ENCODE measurements at places on chromosomes 6 and 20.

GRCh38 chr20:32316667-32317066, 39.2 kb downstream of the KIF3B start:
- peaks cover 62% of the 10 kb centered on the region for H3K36me3 ChIP-seq
- no peak overlapping the region for H3K4me3 ChIP-seq
- no peaks in the 10 kb centered on the region for H3K27me3 ChIP-seq
- peaks cover 9% of the 10 kb centered on the region for H3K4me1 ChIP-seq
- peak overlapping the region; percentile 51 for H3K27ac ChIP-seq

- no peak overlapping the region for H3K4me3 ChIP-seq
- no peak overlapping the region for H3K27ac ChIP-seq
These were observed 18.4 kb downstream of the NUDT3 start for GRCh38 chr6:34374069-34374468.

GRCh38 chr6:141426400-141426980, 706.2 kb upstream of the GJE1 start:
- DNase-seq = no peak
- H3K27ac ChIP-seq = no peak overlapping the region
- H3K4me1 ChIP-seq = no peaks in the 10 kb centered on the region
- peaks cover 3% of the 10 kb centered on the region for H3K27me3 ChIP-seq
- H3K36me3 ChIP-seq = peaks cover 12% of the 10 kb centered on the region

DNA sequence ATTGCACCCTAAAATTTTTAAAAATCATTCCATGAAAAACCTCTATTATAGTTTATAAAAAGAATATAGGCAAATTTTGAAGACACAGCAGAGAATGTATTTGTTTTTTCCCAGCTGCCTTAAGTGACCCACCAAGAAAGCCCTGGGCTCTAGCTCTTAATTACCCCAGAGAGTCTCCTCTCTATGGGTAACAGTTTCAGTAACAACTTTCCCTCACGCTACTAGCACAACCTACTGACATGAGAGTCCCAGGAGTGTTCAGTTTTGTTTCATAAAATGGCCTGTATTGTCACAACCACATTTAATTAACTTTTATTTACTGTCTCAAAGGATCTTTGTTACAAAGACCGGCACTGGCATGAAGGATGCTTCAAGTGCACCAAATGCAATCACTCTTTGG, 41.5 kb downstream of the FHL5 start:
- no peak for DNase-seq
- peaks cover 27% of the 10 kb centered on the region for H3K27me3 ChIP-seq
- H3K36me3 ChIP-seq = no peaks in the 10 kb centered on the region
- no peak overlapping the region for H3K27ac ChIP-seq

- peaks cover 23% of the 10 kb centered on the region for H3K4me1 ChIP-seq
- H3K27me3 ChIP-seq = peaks cover 87% of the 10 kb centered on the region
- H3K27ac ChIP-seq = peak overlapping the region; percentile 86
These were observed 2.3 kb downstream of the TFAP2C start for GRCh38 chr20:56631318-56631989.

DNA sequence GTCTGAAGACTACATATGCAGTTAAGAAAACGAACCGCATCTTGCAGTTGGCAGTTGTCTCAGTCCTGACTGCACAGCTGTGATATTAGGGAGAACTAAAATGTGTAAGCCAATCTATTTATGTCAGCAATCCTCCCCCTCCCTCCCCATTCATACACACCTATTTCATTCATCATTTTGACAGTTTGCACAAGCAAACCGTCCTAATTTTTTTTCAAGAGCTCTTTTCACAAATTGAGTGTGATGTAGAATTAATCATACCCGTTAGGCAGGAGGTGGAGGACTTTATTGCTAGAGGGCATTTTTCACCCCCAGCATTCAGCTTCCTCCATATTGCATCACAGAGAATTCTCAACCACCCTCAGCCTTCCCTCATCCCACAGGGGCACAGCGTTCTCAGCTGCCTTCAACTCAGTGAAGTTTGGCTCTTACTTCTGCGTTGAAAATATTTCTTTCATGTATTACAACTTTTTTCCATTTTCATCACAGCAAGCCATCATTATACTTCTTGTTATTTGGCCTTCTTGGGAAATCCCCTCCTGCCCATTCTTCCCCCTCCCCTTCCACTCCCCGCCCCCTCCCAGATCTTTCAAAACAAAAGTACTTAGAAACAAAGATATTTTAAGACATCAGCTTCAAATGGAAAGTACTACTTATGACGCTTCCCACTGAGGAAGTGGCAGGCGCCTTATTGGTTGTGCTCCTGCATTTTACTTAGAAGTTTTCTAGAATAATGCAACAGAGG, 37.5 kb downstream of the NOX3 start:
- no peaks in the 10 kb centered on the region for H3K27me3 ChIP-seq
- peaks cover 60% of the 10 kb centered on the region for H3K4me1 ChIP-seq
- H3K36me3 ChIP-seq = no peaks in the 10 kb centered on the region
- peak overlapping the region; percentile 84 for H3K4me3 ChIP-seq
- DNase-seq = peak; percentile 39

- peaks cover 17% of the 10 kb centered on the region for H3K4me1 ChIP-seq
- no peak overlapping the region for H3K27ac ChIP-seq
- DNase-seq = no peak
These were observed 14.2 kb downstream of the PXDC1 start for GRCh38 chr6:3737149-3737830.

- no peak for DNase-seq
- H3K27me3 ChIP-seq = no peaks in the 10 kb centered on the region
- peak overlapping the region; percentile 29 for H3K4me3 ChIP-seq
These were observed 10.1 kb upstream of the ZNF337 start for GRCh38 chr20:25706793-25707192.

DNA sequence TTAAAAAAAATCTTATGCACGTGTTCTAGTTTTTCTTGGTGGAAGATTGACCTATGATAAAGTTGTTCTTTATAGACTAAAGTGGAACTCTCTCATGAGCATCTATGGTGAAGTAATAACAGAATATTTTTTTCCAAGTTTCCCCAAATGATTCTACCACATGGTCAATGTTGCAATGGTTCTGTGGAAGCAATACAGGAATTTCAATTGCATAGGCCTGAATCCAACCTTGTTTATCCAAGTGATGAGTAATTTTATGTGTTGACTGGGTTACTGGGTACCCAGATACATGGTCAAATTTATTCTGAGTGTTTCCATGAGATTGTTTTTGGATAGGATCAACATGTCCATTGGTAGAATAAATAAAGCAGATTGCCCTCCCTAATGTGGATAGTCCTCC, 581.5 kb downstream of the MMUT start:
- no peak overlapping the region for H3K27ac ChIP-seq
- no peaks in the 10 kb centered on the region for H3K36me3 ChIP-seq
- DNase-seq = no peak
- no peaks in the 10 kb centered on the region for H3K4me1 ChIP-seq

DNA sequence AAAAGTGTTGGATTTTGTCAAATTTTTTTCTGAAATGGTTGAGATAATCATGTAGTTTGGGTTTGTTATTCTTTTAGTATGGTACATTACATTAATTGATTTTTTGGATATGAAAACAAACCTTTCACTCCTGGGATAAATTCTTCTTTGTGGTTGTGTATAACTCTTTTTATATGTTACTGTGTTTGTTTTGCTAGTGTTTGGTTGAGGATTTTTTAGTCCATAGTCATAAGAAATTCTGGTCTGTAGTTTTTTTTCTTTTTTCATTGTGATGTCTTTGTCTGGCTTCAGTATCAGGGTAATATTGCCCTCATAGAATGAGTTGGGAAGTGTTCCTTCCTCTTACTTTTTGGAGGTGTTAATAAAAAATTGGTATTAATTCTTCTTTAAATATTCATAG, 122.2 kb upstream of the ATXN1 start:
- H3K27me3 ChIP-seq = peaks cover 33% of the 10 kb centered on the region
- H3K27ac ChIP-seq = no peak overlapping the region
- no peaks in the 10 kb centered on the region for H3K4me1 ChIP-seq
- H3K4me3 ChIP-seq = no peak overlapping the region
- DNase-seq = no peak
- no peaks in the 10 kb centered on the region for H3K36me3 ChIP-seq

DNA sequence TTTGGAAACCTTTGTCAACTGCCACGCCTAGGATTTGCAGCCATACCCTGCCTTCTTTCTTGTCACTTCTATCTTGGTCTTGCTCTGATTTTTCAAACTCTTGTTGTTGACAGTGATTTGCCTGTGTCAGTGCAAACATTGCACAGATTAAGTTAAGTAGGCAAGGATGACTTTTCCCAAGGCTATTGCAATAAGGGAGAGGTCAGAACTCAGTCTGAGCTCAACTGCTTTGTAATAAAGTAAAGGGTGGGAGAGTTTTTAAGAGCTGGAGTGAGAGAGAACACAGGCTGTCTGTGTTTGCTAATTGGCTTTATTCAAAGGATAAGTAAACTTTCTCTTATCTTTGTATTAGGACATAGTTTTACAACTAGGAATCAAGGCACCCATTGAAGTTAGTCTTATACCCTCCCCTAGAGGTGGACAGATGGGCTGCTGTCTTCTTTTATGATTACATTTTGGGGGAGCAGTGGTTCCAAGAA, 448.6 kb downstream of the PHF3 start:
- H3K27me3 ChIP-seq = no peaks in the 10 kb centered on the region
- no peak overlapping the region for H3K27ac ChIP-seq
- H3K4me1 ChIP-seq = no peaks in the 10 kb centered on the region
- H3K4me3 ChIP-seq = no peak overlapping the region

DNA sequence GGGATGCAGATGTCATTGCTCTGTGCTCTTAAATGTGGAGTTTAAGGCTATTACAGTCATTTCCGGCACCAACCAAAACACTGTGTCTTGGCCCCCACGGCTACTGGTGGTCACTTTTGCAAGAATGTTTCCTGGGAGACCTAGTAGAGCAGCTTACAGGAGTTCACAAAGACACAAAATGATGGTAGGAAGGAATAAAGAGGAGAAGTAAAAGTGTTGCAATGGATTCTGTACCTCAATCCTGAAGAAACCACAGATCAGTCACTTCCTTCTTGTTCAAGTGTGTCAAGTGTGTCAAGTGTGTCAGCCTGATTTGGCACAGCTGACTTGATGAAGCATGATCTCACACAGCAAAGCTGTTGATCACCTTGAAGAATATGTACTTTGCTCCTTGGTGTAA, 344.0 kb downstream of the PLCB1 start:
- H3K4me1 ChIP-seq = peaks cover 5% of the 10 kb centered on the region
- H3K27ac ChIP-seq = no peak overlapping the region
- H3K36me3 ChIP-seq = no peaks in the 10 kb centered on the region
- no peak for DNase-seq

DNA sequence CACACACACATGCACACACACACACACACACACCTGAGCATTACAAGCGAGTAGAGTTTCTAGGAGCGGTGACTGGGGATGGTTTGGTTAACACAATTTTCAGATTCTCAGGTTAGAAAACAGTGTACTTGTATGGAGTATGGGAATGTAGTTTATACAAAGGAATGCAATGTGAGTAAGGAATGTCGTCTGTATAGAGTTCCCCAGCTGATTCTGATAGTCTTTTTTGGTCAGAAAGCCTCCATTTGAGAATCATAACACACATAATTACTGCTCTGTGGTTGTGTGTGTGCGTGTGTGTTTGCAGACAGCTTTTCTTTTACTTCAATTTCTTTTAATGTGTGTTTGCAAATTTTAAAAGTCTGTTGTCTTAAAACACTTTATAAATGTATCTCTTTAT, 93.2 kb downstream of the MYO6 start:
- H3K4me3 ChIP-seq = no peak overlapping the region
- H3K36me3 ChIP-seq = no peaks in the 10 kb centered on the region
- H3K27me3 ChIP-seq = peaks cover 7% of the 10 kb centered on the region
- H3K27ac ChIP-seq = no peak overlapping the region
- DNase-seq = no peak

DNA sequence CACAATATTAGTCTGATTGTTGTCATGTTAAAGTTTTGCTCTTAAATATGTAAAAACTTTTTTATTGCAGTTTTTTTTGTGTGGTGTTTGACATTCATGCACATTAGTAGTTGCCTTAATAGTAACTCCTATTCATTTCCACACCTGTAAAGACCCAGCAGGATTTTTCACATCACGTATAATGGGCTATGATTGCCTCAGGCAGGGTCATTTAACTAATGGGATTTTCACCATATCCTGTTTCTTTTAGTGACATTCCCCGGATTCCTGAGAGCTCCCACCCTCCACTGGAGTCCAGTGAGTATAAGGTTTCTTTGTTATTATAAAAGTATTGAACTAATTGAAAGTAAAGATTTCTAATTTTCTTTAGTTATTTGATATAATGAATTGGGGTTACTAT, 359.2 kb downstream of the RIMS1 start:
- H3K27me3 ChIP-seq = no peaks in the 10 kb centered on the region
- H3K27ac ChIP-seq = no peak overlapping the region
- H3K36me3 ChIP-seq = no peaks in the 10 kb centered on the region
- no peak overlapping the region for H3K4me3 ChIP-seq
- DNase-seq = no peak
- H3K4me1 ChIP-seq = no peaks in the 10 kb centered on the region

GRCh38 chr6:120272038-120272437, 922.5 kb upstream of the MAN1A1 start:
- peaks cover 6% of the 10 kb centered on the region for H3K4me1 ChIP-seq
- no peak for DNase-seq
- H3K27ac ChIP-seq = no peak overlapping the region

DNA sequence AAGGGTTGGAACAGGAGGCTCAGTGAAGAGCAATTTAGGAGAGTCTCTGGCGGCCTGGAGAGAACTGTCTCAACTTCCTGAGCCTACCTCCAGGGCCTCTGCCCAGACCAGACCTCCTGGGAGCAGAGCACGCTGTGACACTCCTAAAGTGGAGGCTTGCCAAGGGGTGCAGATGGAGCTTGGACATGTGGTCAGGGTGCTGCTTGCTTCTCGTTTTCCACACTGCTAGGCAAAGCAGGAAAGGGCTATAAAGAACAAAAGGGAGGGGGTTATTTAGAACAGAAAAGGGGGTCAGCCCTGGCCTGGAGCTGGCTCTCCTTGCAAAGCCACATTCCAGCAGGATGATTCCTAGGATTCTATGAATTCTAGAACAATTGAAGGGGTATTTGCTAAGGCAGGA, 145.7 kb upstream of the GGTLC1 start:
- H3K4me1 ChIP-seq = no peaks in the 10 kb centered on the region
- H3K27me3 ChIP-seq = no peaks in the 10 kb centered on the region
- no peak overlapping the region for H3K27ac ChIP-seq
- H3K36me3 ChIP-seq = no peaks in the 10 kb centered on the region
- no peak for DNase-seq

GRCh38 chr20:35515949-35516645, 13.4 kb downstream of the C20orf173 start:
- H3K27me3 ChIP-seq = no peaks in the 10 kb centered on the region
- H3K4me1 ChIP-seq = no peaks in the 10 kb centered on the region
- no peak overlapping the region for H3K27ac ChIP-seq
- DNase-seq = no peak
- H3K36me3 ChIP-seq = peaks cover 19% of the 10 kb centered on the region
- no peak overlapping the region for H3K4me3 ChIP-seq

GRCh38 chr20:4788314-4788713, 66.6 kb downstream of the PRND start:
- peaks cover 79% of the 10 kb centered on the region for H3K36me3 ChIP-seq
- no peak for DNase-seq
- H3K27me3 ChIP-seq = no peaks in the 10 kb centered on the region
- peaks cover 12% of the 10 kb centered on the region for H3K4me1 ChIP-seq

GRCh38 chr6:150865043-150865405, 478 bp upstream of the MTHFD1L start:
- H3K4me3 ChIP-seq = peak overlapping the region; percentile 84
- H3K4me1 ChIP-seq = peaks cover 23% of the 10 kb centered on the region
- no peaks in the 10 kb centered on the region for H3K27me3 ChIP-seq
- no peak for DNase-seq
- peaks cover 11% of the 10 kb centered on the region for H3K36me3 ChIP-seq
- H3K27ac ChIP-seq = peak overlapping the region; percentile 89

All from stimulated activated naive B cell treated with anti-CD40 and anti-IgM and Interleukin-4, amounts not matched to agents 10 μg/mL and 1 μg/mL and 100 μg/mL, for 72 hours (primary cell).